ENCODE measurements at places on chromosomes 6 and 20.
A peak's percentile ranks its signal among the peaks of the same experiment; 100 is the strongest.

DNA sequence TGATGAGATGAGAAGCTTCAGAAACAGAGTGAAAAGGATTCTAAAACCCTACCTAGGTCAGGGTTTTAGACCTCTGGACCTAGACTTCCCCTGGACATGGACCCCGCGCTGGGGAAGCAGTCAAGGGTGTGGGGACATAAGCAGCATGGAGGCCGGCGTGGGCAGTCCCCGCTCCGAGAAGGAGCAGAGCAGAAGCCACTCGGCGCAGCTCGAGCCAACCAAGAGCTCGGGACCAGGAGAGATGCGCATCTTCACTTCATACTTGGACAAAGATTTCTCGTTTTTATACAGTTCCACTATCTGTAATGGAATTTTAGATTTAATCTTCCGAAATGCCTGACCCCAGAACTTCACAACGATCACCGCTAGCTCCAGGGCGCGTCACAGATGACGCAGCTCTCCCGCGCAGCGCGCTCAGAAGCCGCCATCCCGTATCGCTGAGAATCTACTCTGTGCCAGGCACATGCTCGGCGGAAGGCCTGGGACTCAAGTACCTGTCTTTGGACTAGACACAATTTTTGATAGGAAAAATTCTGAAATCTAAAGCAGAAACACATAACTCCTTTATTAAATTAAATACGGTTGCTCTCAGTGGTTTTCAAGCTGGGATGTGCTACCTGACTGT is 60.3 kb downstream of the WDR27 start:
- no peak for DNase-seq

GRCh38 chr20:47318027-47318585 is 38.4 kb downstream of the ZMYND8 start:
- no peak for DNase-seq

GRCh38 chr6:64817525-64817924 is 889.5 kb downstream of the EYS start:
- DNase-seq = no peak

DNA sequence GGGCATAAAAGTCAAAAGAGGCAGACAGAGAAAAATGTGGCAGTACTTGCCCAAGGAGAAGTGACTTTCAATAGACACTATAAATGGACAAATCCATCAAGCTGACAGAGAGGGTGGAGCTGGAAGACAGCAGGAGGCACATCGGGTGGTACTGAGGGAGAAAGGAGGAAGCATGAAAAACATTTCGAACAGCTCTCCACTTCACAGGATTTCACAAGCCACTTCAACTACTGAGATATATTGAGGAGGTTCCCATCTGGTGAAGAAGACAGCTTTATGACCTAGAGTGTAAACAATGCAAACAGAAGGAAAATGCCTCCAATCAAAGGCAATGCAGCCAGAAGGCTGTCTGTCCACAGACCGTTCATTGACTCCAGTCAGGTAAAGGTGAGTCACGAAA is 259.4 kb upstream of the ECI2 start:
- DNase-seq = no peak

GRCh38 chr6:148723484-148723883 is 23.3 kb upstream of the UST start:
- DNase-seq = no peak

GRCh38 chr20:63850689-63851547 is 10.4 kb upstream of the ABHD16B start:
- DNase-seq = no peak

GRCh38 chr6:31952140-31952805 is 6.4 kb downstream of the CFB start:
- DNase-seq = peak; percentile 35

- DNase-seq = peak; percentile 49
Observed at GRCh38 chr20:23164176-23164601, 78.1 kb upstream of the CD93 start.

- DNase-seq = no peak
Observed at GRCh38 chr6:105211831-105212230, 32.0 kb upstream of the POPDC3 start.

Measured in hindlimb muscle (tissue), 1 donor.